ENCODE measurements at places on chromosomes 4 and X.

- DNase-seq = no peak
These were observed 44.9 kb downstream of the MMRN1 start for GRCh38 chr4:89939546-89939945.

DNA sequence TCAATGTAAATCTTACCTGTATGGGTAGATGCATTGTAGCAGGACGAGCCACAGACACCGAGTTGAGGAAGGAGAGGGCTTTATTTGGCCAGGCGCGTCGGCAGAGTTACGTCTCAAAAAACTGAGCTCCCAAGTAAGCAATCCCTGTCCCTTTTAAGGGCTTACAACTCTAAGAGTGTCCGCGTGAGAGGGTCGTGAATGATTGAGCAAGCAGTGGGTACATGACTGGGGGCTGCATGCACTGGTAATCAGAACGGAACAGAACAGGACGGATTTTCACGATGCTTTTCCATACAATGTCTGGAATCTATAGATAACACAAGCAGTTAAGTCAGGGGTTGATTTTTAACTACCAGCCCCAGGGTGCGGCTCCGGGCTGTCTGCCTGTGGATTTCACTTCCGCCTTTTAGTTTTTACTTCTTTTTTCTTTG, 524.9 kb upstream of the HTR2C start:
- DNase-seq = no peak

DNA sequence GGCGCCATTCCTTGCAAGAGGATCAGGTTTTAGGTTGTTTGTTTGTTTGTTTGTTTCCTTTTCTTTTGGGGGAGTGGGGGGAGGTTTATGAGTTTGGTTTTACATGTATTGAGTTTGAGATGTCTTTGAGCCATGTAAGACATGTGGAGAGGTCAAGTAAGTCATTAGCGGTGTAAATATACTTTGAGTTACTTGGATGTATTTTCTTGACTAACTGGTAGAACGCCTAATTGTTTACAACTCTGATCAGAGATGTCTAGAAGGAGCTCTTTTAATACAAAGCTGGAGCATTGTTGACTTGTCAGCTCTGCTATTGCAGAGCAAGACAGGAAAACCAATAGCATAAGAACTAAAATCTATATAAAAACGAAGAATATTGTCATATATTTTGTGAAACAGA, 57.1 kb downstream of the ANXA3 start:
- no peak for DNase-seq

DNA sequence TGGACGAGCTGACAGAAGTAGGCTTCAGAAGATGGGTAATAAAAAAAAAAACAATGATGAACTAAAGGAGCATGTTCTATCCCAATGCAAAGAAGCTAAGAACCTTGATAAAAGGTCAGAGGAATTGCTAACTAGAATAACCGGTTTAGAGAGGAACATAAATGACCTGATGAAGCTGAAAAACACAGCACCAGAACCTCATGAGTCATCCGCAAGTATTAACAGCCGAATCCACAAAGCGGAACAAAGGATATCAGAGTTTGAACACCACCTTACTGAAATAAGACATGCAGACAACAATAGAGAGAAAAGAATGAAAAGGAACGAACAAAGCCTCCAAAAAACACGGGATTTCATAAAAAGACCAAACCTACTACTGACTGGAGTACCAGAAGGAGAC, 10.5 kb downstream of the NELFA start:
- DNase-seq = no peak

GRCh38 chr4:91592125-91592524, 711.6 kb upstream of the GRID2 start:
- DNase-seq = no peak

DNA sequence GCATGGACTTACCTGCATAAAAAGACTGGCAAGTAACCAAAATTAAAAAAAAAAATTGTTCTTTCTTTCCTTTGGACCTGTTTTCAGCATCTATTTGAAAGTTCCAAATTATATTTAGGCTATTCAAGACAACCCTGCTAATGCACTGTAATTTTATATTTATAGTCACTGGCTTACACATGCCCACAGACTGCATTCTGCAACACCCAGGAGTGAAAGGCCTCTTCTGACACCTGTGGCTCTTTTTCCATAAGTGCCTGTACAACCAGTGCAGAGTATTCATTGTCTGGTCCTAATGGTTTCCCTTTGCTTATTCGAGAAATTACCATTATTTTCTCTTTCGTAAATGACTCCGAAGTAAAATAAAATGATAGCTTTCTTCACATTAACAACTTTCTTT, 143.3 kb downstream of the RNF150 start:
- no peak for DNase-seq

- DNase-seq = peak; percentile 39
These were observed at the start of gene ZNF275 for GRCh38 chrX:153333821-153334653. Gene ZNF275, plus strand, starts transcription at chrX:153334153. Its CDS starts 2,527 bp downstream, at chrX:153336680.

DNA sequence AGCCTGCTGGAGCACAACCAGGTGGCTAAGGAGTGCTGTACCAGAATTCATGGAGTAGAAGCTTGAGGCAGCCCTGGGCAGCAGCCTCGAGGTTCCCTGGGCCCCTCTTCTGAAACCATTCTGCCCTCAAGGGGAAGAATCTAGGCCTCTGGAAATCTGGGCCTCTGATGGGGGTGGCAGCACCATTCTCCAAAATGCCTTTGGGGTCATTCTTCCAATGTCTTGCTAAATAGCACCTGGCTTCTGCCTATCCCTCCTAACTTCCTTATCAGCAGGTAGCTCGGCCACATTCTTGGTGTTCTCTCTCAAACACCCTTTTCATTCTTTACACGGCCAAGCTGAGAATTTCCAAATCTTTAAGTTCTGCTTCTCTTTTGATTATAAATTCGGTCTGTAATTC, 473.6 kb downstream of the BCOR start:
- no peak for DNase-seq

GRCh38 chr4:128700659-128701350, 108.7 kb upstream of the JADE1 start:
- no peak for DNase-seq

DNA sequence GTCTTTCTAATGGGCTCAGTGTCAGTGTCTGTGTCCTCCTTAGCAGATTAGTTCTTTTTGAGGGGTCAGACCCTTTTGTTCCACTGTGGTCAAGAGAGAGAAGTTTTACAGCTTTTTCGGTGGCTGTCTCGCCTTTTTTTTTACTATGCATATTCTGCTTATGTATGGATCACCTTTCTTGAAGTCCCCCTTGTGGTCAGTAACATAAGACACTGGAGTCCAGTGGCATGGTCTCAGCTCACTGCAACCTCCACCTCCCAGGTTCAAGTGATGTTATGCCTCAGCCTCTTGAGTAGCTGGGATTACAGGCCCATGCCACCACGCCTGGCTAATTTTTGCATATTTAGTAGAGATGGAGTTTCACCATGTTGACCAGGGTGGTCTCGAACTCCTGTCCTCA, 54.0 kb upstream of the PGRMC2 start:
- DNase-seq = no peak

- no peak for DNase-seq
These were observed 79.3 kb upstream of the CAMK2D start for GRCh38 chr4:113840861-113841260.

DNA sequence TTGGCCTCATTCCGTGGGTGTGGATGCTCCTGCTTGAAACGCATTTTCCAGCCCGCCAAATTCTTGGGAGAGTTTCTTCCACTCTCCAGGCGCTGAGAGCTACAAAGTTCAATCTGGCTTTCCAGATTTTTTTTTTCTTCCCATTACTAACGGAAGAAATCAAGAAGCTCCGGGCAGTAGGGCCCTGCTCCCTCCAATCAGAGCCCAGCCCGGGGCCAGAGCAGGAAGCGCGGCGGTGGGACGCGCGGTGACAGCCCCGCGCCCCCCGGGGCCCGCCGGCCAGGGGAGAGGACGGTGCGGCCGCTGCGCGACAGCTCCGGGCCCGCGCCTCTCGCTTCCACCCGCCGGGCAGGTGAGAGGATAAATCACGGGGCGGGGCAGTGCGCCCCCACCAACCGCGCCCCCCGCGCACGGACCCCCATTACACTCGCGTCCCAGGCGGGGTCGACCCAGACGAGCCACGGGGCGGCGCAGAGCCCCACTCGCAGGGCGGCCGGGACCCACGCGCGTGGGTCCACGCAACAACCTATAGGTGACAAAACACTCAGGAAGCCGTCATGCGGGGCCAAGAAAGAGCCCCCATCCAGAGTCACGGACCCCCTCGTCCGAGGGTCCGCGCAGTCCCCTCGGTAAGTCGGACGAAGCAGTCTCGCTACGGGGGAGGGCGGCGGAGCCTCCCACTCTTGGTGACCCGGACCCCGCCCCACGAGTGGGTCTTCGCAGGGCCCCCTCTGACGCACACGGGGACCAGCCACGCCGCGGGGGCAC, 868 bp downstream of the AFAP1 start:
- DNase-seq = no peak

DNA sequence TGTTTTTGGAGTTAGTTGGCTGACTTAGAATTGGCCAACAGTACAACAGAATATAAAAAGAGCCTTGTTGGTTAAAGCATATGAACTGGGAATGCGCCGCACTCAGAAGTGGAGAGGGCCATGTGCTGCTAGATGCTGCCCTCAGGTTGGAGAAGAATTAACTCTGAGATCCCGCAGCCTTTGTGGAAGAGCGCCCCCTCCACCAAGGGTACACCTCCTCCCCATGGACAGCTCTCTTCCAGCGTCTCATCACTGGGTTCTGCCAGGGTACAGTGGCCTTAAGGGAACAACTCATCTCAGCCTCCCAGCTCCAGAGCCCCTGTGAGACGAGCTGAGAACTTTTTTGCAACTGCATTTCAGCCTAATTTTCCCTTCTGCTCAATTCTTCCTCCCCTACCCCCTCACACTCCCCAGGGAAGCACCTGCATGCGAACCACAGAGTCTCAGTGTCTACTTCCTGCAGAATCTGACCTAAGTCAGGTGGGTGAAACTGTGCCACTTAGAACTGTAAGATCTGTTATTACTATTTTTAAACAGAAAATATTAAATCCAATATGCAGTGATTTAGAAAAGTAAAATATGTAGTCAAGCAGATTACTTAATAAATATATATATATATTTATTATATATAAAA, 380.6 kb downstream of the RAB28 start:
- DNase-seq = no peak

- no peak for DNase-seq
These were observed 60.5 kb downstream of the ELF4 start for GRCh38 chrX:130049821-130050220.

DNA sequence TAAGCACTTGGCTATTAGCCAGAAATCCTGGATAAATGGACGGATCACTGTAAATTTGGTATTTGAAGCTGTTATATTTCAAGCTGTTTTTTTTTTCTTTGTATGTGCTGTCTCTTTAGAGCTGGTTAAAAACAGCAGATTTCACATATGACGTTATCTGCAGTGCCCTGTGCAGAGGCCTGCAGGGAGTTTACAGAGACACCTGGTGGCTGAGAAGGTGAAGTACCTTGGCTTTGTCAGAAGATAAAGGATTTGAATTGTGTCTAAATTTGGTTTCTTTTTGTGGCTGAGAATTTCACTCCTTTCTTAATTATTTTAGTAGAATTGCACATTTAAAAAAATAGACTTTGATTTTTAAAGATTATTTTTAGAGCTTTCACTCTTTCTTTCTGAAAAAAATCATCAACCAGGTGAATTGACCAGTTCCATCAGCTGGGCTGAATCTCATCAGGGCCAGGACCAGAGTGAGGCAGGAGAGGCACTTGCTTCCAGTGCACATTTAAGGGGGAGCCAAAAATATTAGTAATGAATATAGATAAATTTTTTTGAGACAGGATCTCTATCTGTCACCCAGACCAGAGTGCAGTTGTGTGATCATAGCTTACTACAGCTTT, 9.6 kb upstream of the CHRNA9 start:
- no peak for DNase-seq

- DNase-seq = peak; percentile 7
These were observed 15.7 kb downstream of the FHL1 start for GRCh38 chrX:136162827-136163570.

GRCh38 chr4:122588453-122589238, 32.2 kb downstream of the IL21 start:
- no peak for DNase-seq

DNA sequence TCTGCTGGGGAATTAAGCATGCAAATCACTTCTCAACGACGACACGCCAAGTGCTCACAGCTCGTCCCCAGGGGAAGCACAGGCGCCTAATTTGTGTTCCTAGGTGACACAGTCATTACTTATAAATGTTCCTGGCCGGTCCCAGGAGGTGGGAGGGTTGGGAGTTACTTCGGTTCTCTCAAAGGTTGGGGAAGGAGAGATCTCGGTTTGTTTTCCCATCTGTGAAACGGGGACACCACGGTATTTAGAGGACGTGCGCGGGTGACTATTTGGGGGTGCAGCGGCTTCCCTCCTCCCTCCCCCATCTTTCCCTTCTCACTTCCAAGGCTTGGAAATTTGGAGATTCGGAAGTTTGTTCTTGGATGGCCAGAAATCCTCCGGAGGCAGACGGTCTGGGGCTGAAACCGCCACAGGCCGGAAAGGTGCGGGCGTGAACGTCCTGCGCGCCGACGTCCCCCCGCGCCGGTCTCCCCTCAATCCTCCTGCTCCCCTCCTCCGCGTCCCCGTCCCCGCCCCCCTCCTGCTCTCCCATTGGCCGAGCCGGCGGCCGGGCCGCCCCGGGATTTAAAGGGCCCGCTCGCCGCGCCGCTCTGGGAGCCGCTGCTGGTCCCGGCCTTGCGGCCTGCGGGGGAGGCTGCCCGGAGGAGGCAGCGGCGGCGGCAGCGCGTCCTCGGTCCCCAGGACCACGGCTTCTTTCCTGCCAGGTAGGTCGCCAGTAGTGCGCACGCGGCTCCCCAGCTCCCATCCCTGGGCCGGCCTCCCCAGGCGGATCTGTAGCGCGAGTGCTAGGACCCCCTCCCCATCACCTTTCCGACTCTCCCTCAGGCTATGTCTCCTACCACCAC, at the start of gene PORCN:
Gene PORCN (plus strand): TSS at position 593 of the 845 bp plus-strand sequence. CDS start 829 bp downstream, outside the sequence.
- DNase-seq = peak; percentile 58

GRCh38 chr4:8439914-8440491, 520 bp downstream of the ACOX3 start:
- no peak for DNase-seq

Measured in stimulated activated CD8-positive, alpha-beta memory T cell treated with anti-CD3 and anti-CD28 coated beads, Interleukin-7, amount 100 ng/mL, for 24 hours (primary cell).